ENCODE measurements at places on chromosomes 7 and 10. TPM values are rescaled to one million over a fixed set of nuclear protein-coding genes. Genes with fewer than 3 reads are reported as not detected.

The DPP6 gene
- total RNA-seq, result 1.2 TPM

The TAS2R4 gene
- 1.2 TPM for total RNA-seq

The TASOR2 gene
- 30.4 TPM for total RNA-seq

The ATOH7 gene
- total RNA-seq, result 0.69 TPM

The PLXNA4 gene
- total RNA-seq, result 0.66 TPM

The RBP3 gene
- total RNA-seq, result not detected

The HHEX gene
- total RNA-seq, result not detected

The CCL24 gene
- total RNA-seq, result not detected

The LRWD1 gene
- 23.0 TPM for total RNA-seq

The PNLIPRP3 gene
- total RNA-seq, result not detected

The SPDYE1 gene
- total RNA-seq, result 0.50 TPM

The RELN gene
- 44.6 TPM for total RNA-seq

The MXI1 gene
- total RNA-seq, result 32.7 TPM
